ENCODE measurements at places on chromosomes 1 and 21.

DNA sequence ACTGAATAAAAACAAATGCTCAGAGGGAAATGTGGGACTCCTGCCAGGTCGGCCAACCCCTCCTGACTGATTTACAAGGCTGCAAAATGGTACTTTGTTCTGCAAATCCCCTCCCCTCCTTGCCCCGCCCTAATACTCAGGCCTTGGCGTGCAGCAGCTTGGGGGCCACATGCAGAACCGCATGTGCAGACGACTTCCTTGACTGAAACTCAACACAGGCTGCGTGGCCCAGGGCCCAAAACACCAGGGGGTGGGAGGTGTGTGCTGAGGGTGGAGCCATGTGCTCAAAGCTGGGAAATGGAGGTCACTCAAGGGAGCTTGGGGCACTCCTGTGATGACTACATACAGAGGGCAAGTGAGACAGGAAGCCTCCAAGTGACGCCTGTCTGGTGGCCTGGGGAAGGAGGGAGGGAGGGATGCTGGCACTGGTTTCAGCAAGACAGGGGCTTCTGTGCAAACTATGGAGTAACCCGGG is 87.2 kb downstream of the MRPL37 start:
- peak; percentile 65 for DNase-seq

GRCh38 chr1:47409311-47410067 is 6.6 kb upstream of the FOXE3 start:
- peak; percentile 78 for DNase-seq

GRCh38 chr1:19232524-19232846 is 18.8 kb downstream of the EMC1 start:
- no peak for DNase-seq

- no peak for DNase-seq
Measured at GRCh38 chr1:76410499-76410898, 336.0 kb downstream of the ST6GALNAC3 start.

GRCh38 chr1:201137579-201138310 is 10.8 kb upstream of the ASCL5 start:
- DNase-seq = peak; percentile 68

- DNase-seq = no peak
Measured at GRCh38 chr1:153872331-153872730, 50.4 kb downstream of the GATAD2B start.

- no peak for DNase-seq
Measured at GRCh38 chr1:3368711-3369445, 85.6 kb upstream of the ARHGEF16 start.

GRCh38 chr1:15324869-15325335 is 77.9 kb downstream of the FHAD1 start:
- no peak for DNase-seq

GRCh38 chr1:236868625-236869467 is 73.8 kb downstream of the MTR start:
- peak; percentile 41 for DNase-seq

DNA sequence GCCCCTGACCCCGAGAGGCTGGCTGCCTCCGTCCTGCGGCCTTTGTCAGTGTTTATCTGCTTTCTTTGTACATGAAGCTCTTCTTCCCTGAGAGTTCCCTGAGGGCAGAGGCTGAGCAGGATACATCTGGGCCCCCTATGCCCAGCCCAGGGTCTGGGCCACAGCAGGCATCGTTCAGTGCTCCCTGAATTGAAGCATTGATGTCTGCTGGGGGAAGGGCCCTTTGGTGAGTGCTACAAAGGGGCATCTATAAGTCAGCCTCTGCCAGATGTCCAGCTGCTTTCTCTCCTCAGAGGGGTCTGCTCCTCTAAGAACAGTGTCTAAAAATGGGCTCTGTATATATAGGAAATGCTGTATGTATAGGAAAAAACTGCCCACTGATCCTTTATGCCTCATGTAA is 2.1 kb downstream of the HEYL start:
- DNase-seq = no peak

DNA sequence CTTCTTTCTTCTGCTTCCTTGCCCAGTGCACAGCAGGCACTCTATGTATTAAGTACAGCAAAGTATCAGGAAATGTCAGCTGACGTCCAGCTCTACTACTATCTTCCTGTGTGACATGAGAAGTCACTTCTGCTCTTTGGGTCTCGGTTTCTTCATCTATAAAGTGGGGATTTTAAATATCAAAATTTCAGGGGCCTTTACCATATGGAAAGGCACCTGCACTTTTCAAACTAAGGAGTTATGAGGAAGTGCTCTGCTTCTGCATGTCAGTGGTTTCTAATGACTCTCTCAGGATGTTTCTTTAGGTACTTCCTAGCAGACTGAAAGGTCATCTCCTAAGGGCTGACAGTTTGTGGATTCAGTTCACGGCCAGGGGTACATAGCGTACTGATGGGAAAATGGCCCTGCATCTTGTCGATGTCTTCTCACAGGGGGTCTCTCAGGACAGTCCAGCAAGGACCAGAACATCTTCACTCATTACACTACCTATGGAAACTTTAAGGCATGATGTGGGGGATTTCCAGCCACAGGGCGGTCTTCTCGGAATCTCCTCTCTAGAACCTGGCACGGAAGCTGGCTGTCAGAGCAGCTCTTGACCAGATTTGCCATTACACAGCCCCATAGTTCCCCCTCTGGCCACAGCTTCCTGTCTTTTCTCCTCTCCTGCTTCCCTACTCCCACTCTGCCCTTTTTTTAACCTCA is 42.0 kb upstream of the MTF1 start:
- no peak for DNase-seq

- no peak for DNase-seq
Measured at GRCh38 chr1:204988196-204988595, 54.8 kb upstream of the CNTN2 start.

DNA sequence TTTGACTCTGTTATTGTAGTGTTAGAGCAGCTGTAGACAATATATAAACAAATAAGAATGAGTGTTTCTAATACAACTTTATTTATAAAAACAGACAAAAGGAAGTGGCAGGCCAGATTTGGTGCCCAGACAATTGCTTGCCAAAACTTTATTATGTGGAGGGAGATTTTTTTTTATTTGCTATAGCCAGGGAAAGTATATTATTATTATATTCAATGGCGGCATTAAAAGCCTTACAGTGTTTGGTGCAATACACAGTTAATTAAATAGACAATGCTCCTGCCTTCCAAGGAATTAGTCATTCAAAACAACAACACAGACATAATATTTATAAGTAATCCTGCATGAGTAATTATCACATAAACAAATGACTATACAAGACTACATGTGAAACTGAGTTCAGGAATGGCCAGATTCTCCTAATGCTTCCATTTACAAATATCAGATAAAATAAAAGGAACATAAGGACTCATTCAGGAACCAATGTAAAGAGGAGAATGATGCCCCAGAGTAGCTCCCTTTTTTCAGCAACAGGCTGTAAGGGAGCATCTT is 10.6 kb upstream of the RC3H1 start:
- no peak for DNase-seq

GRCh38 chr1:67214420-67215174 is 48.3 kb downstream of the IL23R start:
- peak; percentile 38 for DNase-seq

All from mammary epithelial cell (primary cell).